Activated CD4-positive, alpha-beta T cell treated with anti-CD3 and anti-CD28 coated beads, Interleukin-2, amount 50 U/mL, for 4 hours (primary cell): ENCODE measurements at places on chromosomes 3 and 15.
A peak's percentile ranks its signal among the peaks of the same experiment; 100 is the strongest.

DNA sequence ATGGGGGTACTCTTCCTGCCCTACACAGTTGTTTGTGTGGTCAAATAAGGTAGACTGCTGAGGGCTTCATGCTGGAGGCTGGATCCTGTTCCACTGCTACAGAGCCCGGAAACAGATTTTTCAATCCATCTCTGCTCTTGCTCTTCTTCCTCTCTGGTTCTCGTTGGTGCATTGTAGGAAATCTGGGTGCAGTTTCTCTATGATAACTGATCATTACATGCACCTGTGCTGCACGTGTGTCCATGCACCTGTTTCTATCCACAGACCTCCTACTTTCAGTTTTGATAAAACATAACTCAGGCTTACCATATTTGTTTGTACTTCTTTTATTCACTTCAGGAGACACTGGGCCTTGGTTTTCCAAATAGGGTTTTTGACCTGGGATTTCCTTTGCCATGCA, 21.3 kb downstream of the MINAR1 start:
- DNase-seq: no peak

DNA sequence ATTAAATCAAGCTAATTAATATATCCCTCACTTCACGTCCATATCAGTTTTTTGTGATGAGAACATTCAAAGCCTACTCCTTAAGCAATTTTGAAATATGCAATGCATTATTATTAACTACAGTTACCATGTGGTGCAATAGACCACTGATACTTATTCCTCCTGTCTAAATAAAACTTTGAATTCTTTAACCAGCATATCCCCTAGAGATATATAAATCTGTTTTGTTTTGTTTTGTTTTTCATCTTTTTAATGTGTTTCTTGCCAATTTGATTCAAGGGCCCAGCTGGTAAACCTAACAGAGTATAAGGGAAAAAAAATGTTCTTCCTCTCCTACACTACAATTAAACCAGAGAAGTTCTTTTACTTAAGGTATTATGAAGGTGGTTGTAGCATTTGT, 524.2 kb downstream of the NAALADL2 start:
- DNase-seq: no peak

GRCh38 chr15:100250176-100250800, 91.5 kb downstream of the ADAMTS17 start:
- DNase-seq: no peak

DNA sequence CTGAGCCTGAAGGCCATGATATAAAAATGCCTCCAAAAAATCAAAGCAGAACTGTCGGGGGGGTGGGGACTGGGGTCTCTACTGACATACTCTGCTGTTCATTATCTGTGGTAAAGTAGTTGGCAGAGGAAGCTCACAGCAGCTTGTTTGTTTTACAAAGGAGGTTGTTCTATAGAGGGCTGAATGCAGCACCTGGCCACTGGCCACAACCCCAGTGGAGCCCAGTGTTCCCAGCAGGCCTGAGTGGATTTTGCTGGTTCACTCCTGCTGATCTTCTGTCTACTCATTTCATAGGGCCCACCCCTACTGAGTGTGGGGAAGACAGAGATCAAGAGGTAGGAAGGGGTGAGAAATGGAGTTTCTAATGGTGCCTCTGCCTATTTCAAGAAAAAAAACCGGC, 125.5 kb downstream of the DIPK2A start:
- no peak for DNase-seq

GRCh38 chr15:99074446-99074845, 30.4 kb upstream of the SYNM start:
- DNase-seq: no peak

- DNase-seq: no peak
Measured at GRCh38 chr3:36373084-36373483, 7.2 kb upstream of the STAC start.

DNA sequence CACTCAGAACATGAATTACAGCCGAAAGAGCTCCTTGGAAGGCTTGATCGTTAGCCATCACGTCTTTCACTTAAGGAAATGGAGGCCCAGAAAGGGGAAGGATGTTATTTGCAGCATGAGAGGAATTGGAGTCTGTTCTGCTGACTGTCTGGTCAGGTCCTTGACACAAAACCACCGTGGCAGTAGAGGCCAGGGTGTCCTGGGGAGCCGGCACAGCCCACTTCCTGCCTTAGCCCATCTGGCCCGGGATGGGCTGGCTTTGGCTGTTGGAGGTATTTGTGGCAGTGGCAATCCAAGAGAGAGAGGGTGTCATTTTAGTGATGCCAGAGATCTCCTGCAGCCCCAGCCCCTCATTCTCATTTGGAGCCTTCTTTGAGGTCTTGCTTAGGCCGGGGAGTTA, 37.4 kb downstream of the ST6GAL1 start:
- DNase-seq: no peak

GRCh38 chr3:108320746-108321350, 24.5 kb downstream of the HHLA2 start:
- DNase-seq: no peak

GRCh38 chr15:94255540-94255939, 24.2 kb downstream of the MCTP2 start:
- no peak for DNase-seq

DNA sequence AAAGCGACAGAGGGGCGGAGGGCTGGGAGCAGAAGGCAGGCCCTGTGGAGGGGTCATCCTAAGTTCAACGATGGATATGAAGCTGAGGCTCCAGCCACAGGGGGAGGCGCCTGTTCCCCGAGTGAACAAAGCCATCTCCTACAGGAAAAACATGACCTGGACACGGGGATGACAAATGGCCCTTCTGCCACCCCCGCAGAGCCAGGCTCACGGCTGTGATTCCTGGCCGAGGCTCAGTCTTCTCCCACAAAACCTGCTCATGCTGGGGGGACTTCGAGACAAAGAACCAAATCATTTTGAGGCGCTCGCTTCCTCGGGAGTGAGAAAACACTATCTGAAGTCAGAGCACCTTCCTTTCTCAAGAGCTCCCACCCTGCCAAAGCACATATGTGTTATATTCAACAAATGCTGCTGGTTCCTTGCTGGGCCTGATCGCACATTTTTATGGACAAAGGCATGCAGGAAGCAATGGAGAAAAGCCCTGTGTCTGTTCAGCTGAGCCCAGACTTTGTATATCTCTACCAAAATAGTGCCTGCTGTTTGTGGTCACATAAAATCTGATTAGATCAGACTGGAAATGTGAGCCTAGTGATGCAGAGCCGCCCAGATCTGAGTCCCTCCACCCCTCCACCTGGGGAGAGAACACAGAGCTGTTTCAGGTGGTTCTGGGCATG, 5.6 kb downstream of the RBP1 start:
- DNase-seq: no peak

GRCh38 chr3:42190701-42191442, 75.1 kb downstream of the CCK start:
- peak; percentile 66 for DNase-seq

DNA sequence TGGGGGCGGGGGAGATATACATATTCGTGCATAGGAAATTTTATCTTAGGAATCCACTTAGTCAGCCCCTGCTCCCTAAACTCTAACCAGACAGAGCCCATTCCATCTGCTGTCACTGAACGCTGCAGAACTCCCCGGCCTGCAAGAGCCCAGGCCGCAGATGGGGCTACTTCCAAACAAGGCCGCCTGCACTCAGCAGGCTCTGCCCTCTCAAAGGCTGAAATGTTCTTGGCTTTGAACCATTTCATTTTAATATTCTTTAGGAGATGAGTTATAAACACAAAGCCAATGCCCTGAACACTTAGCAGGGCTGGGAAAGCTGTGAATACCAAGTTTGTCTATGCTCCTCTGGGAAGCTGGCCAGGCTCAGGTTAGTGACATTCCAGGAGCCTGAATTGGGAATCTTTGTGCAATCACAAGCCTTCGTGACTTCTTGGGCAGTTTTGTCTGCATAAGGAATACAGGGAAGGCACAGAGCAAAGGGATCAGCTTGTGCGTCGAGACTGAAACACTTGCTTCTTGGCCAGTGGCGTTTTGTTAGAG, 65.0 kb downstream of the SYNM start:
- no peak for DNase-seq

DNA sequence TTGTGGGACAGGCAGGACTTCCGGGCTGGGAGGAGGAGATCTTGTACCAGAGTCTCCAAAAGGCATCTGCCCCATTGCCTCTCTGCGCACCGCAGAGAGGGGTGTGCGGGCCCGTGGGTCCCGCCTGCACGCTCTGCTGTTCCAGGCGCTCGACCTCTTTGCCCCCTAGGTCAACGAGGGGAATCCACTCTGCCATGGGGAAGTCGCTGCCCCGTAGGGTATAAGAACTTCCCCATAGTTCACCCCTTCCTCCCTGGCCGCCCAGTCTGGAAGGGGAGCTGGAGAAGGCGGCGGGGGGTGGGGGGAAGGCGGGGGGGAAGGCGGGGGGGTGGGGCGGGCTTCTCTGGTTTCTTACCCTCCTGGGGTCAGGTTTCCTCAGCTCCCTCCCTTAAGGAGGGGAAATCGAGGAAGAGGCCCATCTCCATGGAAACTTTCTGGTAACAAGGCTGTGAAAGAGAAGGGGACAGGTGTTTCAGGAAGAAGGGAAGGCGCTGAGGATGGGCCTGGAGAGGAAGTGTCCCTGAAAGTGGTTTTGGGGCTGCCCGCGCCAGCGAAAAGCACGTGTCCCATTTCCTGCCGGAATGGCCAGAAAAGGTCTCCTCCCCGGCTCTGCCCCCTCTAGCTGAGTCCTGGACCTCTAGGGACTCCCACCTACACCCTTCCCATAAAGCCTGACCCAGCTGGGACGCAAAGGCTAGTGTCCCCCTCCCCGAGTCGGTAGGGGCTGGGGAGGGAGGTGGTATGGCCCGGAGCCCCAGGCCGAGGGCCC, 27.5 kb downstream of the NR1I2 start:
- DNase-seq: no peak

- DNase-seq: no peak
Measured at GRCh38 chr3:9399337-9399703, 1.9 kb downstream of the SETD5 start.

GRCh38 chr3:171095063-171095462, 68.5 kb upstream of the SLC2A2 start:
- DNase-seq: no peak

- no peak for DNase-seq
Measured at GRCh38 chr3:126960604-126960995, 22.3 kb upstream of the PLXNA1 start.

GRCh38 chr15:31027910-31028578, 36.6 kb upstream of the MTMR10 start:
- DNase-seq: no peak

DNA sequence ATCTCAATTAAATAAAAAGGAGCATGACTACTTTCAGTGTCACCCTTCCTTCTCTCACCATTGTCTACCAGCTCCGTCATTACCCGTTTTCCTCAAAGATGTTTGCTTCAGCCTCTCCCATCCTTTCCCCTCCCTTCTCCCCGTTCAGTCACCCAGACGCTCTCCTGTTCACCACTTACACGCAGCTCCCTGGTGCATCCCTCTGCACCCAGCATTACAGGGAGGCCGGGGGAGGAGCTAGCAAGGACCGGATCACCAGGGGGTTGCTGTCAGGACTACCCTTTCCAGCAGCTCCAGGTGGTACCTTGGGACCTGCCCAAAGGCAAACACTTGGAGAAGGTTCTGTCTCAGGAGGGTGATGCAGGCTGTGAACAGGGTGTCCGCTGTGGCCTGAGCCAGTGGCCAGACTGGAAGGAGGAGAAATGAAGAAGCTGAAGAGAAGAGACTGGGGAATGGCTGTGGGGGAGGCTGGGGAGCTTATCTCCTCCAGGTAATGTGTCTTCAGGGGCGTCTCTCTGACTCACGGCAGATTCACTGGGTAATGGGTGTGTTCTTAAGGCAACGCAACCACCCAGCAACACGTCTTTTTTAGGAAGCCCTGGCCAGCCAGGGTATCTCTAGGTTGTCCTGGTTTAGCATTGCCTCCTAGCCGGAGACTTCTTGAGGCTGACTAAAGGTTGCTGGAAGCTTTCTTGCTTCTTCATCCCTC, 21.8 kb upstream of the BDH1 start:
- DNase-seq: no peak

DNA sequence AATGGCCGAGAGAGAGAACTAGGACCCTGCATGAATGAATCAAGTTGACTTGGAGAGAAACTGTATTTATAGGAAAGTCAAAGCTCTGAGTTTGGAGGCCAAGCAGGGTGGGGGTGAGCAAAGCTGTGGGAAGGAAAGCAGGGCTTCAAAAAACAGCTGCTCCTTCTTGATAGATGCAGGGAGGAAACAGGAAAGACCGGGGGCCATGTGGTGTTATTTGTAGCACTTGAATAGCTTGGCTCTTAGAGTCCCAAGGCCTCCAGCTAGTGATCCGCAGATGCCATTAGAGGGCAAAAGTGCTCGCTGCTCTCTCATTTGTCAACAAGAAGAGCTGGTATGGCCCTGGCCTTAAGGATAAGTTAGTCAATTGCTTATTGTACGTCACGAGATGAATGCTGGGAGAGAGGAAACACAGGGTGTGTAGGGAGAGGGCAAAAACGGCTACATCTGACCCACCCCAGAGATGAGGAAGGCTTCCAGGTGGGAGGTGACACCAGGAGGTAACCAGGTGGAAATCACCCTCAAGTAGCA, at the start of gene ALG1L2:
Gene ALG1L2, plus strand, starts transcription at position 481 of the 531 bp plus-strand sequence. CDS start 186 bp downstream, outside the sequence.
- no peak for DNase-seq

GRCh38 chr3:52451237-52452083, 2.4 kb downstream of the TNNC1 start:
- DNase-seq: no peak
